CD14-positive monocyte (primary cell): ENCODE measurements at places on chromosomes 7 and 10. TPM values are rescaled to one million over a fixed set of nuclear protein-coding genes. Genes with fewer than 3 reads are reported as not detected.

The PSMC2 gene
- polyA plus RNA-seq, result 104 TPM

The SPDYE9 gene
- polyA plus RNA-seq, result not detected

The NEUROD6 gene
- polyA plus RNA-seq, result not detected

The AKR1D1 gene
- polyA plus RNA-seq, result not detected

The SPDYE16 gene
- 0.06 and 0.23 TPM in 2 replicates for polyA plus RNA-seq

The EBLN1 gene
- not detected for polyA plus RNA-seq

The PTF1A gene
- not detected in 2 replicates for polyA plus RNA-seq

The NODAL gene
- not detected for polyA plus RNA-seq

The NEBL gene
- not detected in 2 replicates for polyA plus RNA-seq

The SPDYE2B gene
- polyA plus RNA-seq, result not detected

The WNT16 gene
- polyA plus RNA-seq, result not detected

The NME8 gene
- polyA plus RNA-seq, result 3.2 TPM

The TMEM273 gene
- 6.9 TPM for polyA plus RNA-seq

The SFTPA1 gene
- polyA plus RNA-seq, result not detected
